ENCODE measurements at places on chromosomes 3 and 15.

DNA sequence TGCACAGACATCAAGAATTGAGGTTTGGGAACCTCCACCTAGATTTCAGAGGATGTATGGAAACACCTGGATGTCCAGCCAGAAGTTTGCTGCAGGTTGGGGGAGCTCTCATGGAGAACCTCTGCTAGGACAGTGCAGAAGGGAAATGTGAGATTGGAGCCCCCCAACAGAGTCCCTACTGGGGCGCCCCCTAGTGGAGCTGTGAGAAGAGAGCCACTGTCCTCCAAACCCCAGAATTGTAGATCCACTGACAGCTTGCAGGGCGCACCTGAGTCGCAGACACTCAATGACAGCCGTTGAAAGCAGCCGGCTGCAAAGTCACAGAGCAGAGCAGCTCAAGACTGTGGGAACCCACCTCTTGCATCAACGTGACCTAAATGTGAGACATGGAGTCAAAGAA, 34.6 kb upstream of the EPHA6 start:
- peak; percentile 22 for DNase-seq

- no peak for DNase-seq
Observed at GRCh38 chr3:30520699-30521098, 85.7 kb upstream of the TGFBR2 start.

GRCh38 chr3:120182613-120183511, 88.6 kb upstream of the GSK3B start:
- peak; percentile 9 for DNase-seq

- no peak for DNase-seq
Observed at GRCh38 chr3:124780356-124780755, 50.1 kb downstream of the UMPS start.

DNA sequence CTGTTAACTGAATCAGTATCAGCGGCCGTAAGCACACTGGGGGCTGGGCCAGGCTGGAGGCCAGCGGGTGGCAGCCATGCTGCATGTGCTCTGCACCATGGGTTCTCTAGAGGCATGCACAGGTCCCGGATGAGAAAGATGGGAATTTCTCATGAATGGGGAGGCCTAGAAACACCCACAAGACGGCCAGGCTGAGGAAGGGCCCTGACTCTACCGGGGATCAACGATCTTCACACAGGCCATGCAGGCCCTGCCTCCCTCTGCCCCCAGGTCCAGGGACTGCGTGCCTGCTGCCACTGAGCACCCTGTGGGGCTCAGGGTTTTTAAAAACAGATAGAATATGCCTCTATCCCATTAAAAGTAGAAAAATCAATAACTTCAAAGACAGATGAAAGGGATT, 32.7 kb downstream of the SLC41A3 start:
- DNase-seq = no peak

DNA sequence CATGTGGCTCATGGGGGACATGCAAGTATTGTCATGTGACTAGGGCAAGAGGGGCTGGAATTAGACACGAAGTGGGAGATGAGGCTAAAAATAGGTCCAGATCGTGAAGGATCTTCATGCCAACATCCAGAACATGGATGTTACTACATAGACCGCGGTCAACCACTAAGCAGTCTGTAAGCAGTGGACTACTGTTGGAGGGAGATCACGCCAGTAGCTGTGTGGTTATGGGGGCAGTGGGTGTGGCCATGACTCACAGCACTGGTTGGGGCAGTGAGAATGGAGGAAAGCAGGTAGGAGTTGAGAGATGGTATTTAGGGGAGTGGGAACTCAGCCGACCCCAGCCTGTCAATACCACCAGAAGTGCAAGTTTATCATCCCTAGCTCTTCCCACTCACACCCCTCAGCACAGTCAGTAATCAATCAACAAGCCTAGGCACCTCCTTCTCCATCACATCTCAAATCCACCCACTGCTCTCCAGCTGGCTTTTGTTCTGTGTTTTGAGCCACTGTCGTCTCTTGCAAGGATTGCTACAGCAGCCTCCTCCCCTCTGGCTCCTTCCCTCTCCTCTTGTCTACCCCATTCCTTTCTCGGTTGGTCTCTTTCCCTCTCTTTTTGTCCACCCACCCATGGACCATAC, 107.2 kb upstream of the ABHD17C start:
- DNase-seq = no peak

DNA sequence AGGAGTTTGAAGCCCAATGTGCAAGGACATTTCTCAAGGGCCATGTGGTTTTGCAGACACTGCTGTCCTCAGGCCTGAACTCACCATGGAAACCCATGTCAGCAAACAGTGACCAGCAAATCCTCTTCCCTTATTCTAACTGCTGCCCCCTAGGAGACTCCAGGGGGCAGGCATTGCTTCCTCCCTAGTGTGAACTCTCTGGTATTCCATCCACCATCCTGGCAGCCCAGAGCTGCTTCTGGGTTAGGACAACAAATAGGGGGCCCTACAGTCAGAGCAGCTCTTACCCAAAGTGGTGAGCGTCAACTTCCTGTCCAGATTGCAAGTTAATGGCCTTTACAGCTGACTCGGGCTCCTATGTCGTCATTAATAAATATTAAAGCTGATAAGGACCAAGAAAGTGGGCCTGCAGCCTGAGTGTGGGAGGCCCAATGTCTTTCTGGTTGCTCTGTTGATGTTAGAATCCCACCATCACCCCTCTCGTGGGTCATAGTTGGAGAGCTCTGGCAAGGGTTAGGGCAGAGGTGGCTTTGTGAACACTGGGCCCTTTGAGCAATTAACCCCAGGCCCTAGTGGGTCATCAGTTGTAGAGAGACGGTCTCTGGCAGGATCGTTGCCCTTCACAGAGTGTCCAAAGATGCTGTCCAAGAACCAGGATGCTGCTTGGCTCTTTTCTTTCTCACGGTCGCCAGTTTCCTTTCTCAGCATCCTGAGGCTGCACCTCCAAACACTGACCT, 41.5 kb downstream of the TGM4 start:
- DNase-seq = no peak

GRCh38 chr3:160213191-160213590, 12.0 kb upstream of the C3orf80 start:
- DNase-seq = no peak

GRCh38 chr3:123155471-123156011, 46.2 kb upstream of the SEC22A start:
- DNase-seq = no peak

- no peak for DNase-seq
Observed at GRCh38 chr3:38595393-38595792, 54.1 kb downstream of the SCN5A start.

DNA sequence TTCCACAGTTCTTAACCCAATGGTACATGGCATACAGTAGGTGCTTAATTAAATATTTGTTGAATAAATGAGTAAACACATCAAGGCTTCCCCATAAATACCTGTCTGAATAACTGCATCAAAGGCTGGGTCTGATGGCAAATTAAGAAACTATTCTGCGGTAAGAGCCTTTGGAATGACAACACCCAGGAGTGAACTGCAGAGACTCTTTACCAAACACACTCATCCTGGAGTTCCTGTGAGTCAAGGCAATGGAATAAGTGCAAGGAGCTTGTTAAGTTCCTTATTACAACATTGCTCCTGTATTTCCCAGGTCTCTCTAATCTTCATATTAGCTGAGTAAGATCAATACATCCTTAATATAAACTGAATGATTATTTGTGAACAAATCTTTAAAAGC, 119.9 kb upstream of the STT3B start:
- no peak for DNase-seq

GRCh38 chr3:13352621-13353131, 67.4 kb downstream of the NUP210 start:
- DNase-seq = no peak

- no peak for DNase-seq
Observed at GRCh38 chr3:43764471-43764870, 73.7 kb downstream of the ABHD5 start.

- no peak for DNase-seq
Observed at GRCh38 chr3:15665510-15666150, 64.1 kb downstream of the BTD start.

DNA sequence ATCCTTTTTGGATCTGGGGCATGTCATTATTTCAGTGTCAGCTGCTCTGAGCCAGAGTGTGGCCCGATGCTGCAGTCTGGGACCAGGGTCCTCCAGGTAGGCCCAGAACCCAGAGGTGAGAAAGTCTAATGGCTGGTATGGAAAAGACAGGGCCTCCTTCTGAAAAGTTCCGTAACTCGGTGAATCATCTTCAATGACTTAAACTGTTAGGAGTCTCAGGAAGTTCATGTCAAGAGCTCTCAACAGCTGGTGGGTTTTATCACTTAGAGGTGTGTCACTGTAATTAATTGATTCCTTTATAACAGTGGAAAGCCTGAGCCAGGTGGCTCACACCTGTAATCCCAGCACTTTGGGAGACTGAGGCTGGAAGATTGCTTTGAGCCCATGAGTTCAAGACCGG, 28.5 kb upstream of the PDE8A start:
- DNase-seq = no peak

- DNase-seq = no peak
Observed at GRCh38 chr3:183303690-183304089, 50.6 kb downstream of the B3GNT5 start.

GRCh38 chr3:40185029-40185695, 124.3 kb upstream of the EIF1B start:
- no peak for DNase-seq

DNA sequence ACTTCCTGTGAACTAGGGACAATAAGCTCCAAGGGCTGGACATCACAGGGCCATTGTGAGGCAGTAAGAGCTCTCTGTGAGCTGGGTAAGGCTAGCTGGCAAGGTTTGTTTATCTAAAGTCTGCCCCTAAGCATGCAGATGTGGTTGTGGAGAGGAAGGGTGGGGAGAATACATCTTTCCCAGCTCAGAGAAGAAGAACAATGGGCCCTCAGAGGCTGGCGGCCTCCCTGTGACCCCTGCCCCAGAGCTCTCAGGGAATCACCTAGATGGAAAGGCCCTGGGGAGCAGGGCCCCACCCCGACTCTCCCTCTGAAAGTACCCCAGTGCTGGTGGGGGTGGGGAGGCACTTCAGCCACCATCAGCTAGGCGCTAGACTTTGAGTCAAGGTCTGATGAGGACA, 4.3 kb upstream of the AP3B2 start:
- DNase-seq = no peak

DNA sequence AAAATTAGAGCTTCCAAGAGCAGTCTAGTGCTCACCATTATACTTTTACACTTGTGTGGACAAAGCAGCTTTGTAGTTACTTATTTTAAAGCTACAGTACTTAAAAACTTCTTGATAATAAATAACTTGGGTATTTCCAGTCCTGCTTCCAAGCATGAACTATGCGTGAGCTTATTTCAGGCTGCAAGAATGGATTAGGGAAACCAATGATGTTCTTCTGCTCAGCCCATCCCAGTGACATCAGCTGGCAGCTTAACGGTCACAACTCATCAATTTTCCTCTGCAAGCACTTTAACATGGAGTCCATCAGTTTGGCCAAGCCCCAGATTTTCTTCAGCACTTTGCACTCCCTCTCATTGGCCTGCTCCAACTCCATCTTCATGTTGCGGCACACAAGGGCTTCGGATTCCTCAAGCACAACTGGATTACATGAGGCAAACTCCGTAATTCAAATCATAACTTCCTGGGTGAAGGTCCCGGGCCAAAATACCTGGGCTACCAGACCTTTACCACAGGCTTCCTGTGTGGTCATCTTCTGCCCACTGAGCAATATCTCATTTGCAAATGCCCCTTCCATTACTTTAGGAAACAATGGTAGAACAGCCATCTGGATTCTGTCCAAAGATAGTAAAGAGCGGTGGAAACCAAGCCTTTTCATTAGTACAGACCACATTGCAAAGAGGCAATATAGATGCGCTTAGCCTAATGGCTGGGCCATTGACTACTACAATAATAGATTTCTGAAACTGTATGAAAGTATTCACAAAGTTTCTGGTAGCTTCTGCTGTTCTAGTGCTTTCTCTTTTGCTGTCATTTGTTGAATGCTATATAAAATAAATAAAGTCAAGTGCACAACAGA, 87.5 kb upstream of the DAZL start:
- no peak for DNase-seq

- no peak for DNase-seq
Observed at GRCh38 chr3:30671527-30672286, 65.3 kb downstream of the TGFBR2 start.

- DNase-seq = no peak
Observed at GRCh38 chr3:11120091-11120805, 34.0 kb upstream of the HRH1 start.

DNA sequence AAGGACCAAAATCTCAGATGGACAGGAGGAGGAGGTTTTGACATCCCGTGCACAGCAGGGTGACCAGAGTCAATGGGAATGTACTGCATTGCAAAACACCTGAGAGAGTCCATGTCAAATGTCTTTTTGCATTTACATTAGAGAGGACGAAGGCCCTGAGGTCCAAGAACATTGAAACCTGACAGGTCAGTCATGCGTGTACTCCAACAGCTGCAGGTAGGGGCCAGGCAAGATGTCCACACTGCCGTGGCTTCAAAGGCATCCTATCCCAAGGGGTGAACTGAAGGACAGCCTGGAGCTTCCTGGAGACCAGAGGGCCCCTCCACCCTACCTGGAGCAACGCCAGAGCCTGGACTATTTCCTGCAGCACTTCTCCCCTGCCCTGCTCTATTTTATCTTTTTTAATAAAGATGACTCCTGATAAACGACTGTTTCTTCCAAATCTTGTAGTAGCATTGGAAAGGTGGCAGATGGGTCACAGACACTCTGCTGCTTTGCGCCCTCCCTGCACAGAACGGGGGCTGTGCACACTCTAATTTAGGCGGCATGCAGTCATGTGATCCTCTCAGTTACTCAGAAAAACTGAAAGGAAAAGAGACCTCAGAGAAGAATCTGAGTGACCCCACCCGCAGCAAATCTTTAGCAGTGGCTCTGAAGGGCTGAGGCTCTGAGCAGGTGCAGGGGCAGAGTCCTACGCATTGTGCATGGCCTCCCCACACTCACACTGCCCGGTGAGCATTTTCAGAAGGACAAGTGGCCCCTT, 68.2 kb downstream of the HMCES start:
- DNase-seq = no peak

DNA sequence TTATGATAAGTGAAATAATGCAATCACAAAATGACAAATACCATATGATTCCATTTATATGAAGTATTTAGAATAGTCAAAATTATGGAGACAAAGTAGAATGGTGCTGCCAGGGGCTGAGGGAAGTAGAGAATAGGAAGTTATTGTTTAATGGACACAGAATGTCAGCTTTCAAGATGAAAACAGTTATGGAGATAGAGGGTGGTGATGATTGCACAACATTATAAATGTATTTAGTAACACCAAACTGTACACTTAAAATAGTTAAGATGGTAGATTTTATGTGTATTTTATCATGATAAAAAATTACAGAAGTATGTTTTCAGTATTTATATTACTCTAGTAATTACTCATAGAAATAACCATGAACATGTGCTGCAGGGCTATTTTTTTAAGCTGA, 100.8 kb upstream of the AZI2 start:
- no peak for DNase-seq

GRCh38 chr15:22810033-22810852, 23.8 kb downstream of the NIPA1 start:
- no peak for DNase-seq

All from NAMALWA (cell line).